Renal pelvis (tissue), 12 donors: ENCODE measurements at places on chromosomes 13 and 19. TPM values are rescaled to one million over a fixed set of nuclear protein-coding genes. Genes with fewer than 3 reads are reported as not detected.

DNA sequence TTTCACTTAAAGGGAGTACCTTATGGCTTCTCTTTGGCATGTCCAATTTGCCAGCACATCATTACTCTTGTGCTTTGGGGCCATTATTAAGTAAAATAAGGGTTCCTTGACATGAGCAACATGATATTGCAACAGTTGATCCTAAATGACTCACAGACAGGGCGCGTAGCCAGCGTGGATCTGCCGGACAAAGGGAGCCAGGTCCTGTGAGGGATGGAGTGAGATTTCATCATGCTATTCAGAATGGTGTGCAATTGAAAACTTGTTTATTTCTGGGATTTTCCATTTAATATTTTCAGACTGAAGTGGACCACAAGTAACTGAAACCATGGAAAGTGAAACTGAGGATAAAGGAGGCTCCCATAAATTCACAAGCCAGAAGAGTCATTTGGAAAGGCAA, 48.6 kb upstream of the WASF3 start:
- DNase-seq = no peak

Gene IFI30
- polyA plus RNA-seq = 16.9 TPM

DNA sequence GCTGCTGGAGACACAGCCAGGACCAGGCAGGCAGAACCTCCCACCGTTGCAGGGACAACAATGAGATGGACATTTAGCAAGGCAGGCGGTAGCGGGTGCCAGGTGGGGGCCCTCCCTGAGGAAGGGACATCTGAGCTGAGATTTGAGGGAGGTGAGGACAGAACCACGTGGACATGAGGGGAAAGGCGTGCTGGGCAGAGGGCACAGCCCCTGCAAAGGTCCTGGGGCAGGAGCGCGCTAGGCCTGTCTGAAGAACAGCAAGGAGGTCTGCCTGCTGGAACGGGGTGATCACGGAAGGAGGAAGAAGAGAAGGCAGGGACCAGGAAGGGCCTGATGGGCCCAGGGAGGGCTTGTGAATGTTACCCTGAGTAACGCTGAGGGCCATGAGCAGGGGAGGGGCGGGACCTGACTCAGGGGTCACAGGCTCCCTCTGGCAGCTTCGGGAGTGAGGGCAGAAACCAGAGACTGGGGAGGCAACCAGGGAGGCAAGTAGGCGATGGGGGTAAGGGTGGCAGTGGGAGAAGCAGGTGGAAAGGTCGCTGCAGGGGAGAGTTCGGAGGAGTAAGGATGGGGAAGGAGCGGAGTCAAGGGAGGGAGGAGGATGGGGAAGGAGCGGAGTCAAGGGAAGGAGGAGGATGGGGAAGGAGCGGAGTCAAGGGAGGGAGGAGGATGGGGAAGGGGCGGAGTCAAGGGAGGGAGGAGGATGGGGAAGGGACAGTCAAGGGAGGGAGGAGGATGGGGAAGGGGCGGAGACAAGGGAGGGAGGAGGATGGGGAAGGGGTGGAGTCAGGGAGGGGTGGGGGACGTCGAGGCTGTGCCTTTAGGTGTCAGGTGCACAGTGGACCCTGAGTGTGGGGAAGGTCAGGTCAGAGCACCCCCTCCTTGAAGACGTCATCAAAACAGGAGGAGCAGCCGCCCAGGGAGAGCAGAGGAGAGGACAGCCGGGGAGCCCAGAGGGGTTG, 15.7 kb upstream of the B3GNT3 start:
- no peak for DNase-seq

DNA sequence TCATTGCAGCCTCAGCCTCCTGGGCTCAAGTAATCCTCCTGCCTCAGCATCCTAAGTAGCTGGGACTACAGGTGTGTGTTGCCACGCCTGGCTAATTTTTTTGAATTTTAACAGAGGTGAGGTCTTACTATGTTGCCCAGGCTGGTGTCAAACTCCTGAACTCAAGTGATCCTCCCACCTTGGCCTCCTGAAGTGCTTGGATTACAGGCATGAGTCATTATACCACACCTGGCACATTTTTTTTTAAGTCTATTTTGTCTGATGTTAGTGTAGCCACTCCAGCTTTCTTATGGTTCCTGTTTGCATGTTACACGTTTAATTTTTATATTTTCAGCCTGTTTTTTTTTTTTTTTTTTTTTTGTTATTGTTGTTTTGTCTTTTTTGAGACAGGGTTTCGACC, 24.8 kb downstream of the KDM4B start:
- DNase-seq = no peak

GRCh38 chr13:71714802-71715375, 152.1 kb downstream of the DACH1 start:
- no peak for DNase-seq
